Stimulated activated naive CD4-positive, alpha-beta T cell treated with Interleukin-2 at 50 U/mL for 16 hours (primary cell): ENCODE measurements at places on chromosomes 7 and 10.

- no peak for DNase-seq
Measured at GRCh38 chr7:79624336-79624735, 170.9 kb upstream of the MAGI2 start.

DNA sequence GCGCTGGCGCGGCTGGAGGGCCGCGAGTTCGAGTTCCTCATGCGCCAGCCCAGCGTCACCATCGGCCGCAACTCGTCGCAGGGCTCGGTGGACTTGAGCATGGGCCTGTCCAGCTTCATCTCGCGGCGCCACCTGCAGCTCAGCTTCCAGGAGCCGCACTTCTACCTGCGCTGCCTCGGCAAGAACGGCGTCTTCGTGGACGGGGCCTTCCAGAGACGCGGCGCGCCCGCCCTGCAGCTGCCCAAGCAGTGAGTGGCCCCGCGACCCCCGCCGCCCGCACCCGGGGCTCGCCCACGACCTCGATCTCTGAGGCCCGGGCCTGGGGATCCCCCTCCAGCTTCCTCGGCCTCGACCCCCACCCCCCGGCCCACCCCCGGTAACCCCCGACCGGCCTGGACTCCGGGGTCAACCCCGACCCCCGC is 537 bp downstream of the FOXK1 start:
- peak; percentile 42 for DNase-seq

DNA sequence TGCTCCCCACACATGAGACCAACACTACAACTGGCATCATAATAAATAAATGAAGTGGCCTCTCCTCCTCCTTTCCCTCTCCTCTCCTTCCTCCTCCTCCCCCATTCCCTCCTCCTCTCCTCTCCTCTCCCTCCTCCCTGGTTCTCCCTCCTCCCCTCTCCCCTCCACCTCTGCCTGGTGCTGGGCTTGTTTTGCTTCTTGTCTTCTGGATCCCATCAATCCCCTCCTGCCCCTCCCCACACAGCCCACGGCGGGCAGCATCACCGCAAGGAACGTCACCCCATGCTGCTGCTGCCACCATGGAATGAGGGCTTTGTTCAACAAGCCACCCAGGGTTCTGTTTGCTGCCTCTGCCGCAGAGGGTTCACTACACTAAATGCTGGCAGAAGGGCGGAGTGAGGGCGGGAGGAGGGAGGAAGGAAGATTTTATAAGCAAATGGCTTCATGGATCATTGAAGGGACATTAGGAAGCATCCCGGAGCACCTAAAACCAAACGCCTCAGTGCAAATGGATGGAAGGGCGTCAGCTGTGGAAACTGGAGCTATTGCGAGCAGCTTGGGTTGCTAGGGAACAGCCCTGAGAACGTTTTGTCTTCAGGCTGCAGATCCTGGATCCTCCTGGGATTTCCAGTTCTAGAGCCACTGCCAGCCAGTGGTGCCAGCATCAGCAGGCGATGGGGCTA is 379.7 kb upstream of the ZMIZ1 start:
- no peak for DNase-seq

DNA sequence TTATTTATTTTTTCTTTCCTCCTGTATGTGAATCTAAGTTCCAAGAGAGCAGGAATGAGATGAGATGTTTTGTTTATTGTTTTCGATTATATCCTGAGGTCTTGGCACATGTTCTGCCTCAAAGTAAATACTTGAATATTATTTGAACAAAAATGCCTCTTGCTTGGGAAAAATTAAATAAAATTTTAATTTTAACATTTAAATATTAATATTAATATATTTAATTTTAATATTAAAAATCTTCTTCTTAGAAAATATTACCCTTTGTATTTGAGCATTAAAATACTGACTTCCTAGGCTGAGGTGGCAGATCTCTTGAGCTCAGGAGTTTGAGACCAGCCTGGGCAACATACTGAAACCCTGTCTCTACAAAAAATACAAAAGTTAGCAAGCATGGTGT is 123.4 kb upstream of the SEMA3D start:
- DNase-seq, result no peak

- no peak for DNase-seq
Measured at GRCh38 chr10:98472196-98472595, 25.5 kb upstream of the HPS1 start.

GRCh38 chr7:138565451-138566114 is 105.5 kb downstream of the TRIM24 start:
- no peak for DNase-seq

GRCh38 chr7:9488555-9488954 is 1055.1 kb downstream of the NXPH1 start:
- no peak for DNase-seq
